Activated CD4-positive, alpha-beta T cell treated with anti-CD3 and anti-CD28 coated beads for 24 hours (primary cell): ENCODE measurements at places on chromosomes 5 and 9.

- no peak for DNase-seq
Measured at GRCh38 chr5:103224894-103225246, 33.7 kb upstream of the MACIR start.

DNA sequence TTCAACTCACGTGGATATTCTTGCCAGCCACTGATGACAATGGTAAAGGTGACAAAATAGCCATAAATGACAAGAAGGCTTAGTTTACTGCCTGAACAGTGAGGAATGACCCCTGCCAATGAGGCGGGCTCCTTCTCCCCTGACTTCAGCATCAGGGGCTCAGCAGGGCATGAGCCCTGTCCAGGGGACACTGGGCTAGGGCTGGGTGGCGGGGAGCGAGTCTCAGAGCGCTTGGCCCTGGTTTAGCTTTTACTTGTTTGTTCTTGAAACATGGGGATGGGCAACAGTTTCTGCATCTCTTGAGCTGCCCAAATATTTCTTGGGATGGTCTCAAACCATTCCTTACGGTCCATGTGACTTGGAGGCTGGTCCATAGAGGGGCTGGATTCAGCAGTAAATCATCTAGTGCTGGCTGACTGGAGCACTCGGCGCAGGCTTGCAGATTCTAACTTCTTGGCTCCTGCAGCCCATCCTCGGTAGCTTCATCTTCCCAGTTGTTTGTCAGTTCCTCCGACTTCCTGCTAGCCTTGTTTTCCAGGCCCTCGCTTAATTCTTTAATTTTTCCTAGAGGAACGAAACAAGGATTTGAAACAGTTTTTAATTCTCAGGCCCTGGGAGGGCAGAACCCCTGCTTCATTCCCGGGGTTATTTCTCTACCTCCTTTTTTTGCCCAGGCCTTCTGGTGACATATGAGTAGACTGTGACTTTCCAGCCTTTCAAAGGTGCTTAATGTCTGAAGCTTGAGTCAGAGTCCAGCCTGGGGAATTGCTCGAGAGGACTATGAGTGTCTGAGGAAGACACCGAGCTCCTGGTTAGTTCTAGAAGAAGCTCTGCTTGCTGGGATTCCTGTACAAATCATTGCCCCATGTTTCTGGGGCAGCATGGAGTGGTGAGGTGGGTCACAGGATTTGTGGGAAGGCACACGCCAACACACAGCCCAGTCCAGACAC, 4.5 kb upstream of the HMCN2 start:
- no peak for DNase-seq

DNA sequence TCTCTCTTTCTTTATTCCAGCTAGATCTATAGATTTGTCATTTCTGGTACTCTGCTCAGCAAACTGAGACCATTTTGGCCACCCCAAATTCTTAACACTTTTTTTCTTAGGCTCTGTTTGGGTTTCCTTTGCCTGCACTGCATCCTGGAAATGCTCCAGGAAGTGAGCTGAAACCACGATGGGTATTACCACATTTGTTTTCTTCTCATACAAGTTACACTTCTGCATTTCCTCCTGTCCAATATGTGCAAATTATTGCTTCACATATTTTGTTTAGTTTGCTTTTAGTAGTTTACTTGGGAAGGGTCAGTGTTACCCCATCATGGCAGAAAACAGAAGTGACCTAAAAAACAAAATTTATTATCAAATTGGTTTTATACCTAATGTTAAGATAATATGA, 498.6 kb upstream of the GRIN3A start:
- DNase-seq, result no peak

- DNase-seq, result no peak
Measured at GRCh38 chr9:90069085-90069484, 464.3 kb downstream of the GADD45G start.

DNA sequence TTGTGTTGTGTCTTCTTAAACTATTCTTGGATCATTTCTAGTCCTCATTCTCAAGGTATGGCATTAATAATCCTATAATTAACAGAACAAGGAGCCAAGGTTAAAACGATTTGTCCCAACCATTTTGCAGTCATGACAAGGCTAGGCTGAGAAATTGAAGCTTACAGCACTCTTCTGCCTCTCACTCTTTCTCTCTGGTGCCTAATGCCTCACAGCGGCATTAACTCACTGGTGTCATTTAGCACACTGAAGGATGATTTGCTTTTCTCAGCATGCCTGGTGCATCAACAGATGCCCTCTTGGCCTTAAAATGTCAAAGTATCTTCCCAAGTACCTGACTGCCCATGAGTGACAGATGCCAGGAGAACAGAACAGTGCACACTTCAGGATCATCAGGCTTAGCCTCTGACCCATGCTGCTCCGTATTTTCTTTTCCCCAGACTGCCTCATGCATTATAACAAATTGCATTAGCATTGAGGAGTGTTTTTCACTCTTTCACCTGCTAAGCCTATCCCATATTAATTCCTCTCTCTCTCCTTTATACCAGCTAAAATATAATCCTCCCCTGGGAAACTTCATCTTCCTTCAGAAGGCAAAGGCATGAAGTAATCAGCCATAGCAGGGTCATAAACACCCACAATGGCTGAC, 61.1 kb upstream of the SV2C start:
- no peak for DNase-seq

- DNase-seq, result no peak
Measured at GRCh38 chr9:13118313-13118712, 161.2 kb downstream of the MPDZ start.

- no peak for DNase-seq
Measured at GRCh38 chr9:125431012-125431305, 169.3 kb downstream of the GAPVD1 start.

DNA sequence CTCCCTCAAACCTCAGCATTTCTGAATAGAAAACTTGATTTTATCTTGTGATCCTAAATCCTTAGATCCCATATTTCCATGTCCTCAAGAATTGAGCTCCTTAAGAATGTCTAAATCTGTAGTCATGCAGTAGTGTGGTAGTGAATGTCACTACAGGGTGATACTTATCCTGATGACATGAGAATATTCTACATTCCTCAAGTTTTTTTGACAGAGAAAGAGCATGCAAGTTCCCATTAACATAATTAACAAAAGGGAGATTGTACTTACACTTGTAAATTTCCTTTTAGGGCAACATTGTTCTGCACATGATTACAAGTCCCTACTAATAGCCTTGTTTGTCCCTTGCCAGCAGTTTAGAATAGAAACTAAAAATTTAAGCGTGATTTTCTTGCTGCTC, 352.3 kb downstream of the PTPRD start:
- DNase-seq, result no peak

DNA sequence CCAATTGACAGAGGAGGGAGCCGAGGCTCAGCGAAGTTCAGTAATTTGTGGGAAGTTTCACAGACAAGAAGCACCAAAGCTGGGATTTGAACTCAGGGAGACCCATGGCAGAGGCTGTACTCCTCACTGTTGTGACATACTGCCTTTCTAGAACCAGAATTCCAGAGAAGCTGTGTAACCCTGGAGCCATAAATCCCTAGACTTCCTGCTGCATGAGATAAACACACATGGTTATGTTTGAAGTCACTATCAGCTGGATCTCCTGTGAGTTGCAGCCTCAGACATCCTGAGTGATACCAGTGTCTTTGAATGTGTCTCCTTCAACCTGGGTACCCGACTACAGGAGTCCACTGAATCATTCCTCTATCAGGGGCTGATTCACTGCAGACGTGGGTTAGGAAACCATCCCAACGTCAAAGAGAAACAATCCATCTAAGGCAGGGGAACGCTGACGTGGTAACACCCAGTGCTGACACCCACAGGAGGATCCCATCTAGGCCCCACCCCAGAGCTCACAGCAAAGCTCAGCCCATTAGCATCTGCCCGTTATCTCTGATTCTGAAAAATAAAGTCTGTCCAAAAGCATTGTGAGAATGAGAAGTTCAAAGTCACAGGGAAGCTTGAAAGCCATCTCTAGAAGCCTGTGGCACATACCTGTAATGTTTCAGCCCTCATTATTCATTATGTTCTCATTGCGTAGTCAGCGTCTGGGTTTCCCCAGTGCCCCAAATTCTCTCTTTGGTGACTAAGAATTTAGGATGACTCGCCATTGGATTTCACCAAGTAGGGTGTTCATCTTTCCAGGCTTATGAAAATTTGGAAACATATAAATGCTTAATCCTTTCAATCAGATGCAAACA, 36.3 kb upstream of the BASP1 start:
- no peak for DNase-seq
